ENCODE measurements at places on chromosomes 7 and 10. TPM values are rescaled to one million over a fixed set of nuclear protein-coding genes. Genes with fewer than 3 reads are reported as not detected.

GRCh38 chr10:72889391-72889831, 4.1 kb upstream of the OIT3 start:
- no peak for DNase-seq

- no peak for DNase-seq
These were observed 33.4 kb upstream of the NPVF start for GRCh38 chr7:25261545-25262140.

DNA sequence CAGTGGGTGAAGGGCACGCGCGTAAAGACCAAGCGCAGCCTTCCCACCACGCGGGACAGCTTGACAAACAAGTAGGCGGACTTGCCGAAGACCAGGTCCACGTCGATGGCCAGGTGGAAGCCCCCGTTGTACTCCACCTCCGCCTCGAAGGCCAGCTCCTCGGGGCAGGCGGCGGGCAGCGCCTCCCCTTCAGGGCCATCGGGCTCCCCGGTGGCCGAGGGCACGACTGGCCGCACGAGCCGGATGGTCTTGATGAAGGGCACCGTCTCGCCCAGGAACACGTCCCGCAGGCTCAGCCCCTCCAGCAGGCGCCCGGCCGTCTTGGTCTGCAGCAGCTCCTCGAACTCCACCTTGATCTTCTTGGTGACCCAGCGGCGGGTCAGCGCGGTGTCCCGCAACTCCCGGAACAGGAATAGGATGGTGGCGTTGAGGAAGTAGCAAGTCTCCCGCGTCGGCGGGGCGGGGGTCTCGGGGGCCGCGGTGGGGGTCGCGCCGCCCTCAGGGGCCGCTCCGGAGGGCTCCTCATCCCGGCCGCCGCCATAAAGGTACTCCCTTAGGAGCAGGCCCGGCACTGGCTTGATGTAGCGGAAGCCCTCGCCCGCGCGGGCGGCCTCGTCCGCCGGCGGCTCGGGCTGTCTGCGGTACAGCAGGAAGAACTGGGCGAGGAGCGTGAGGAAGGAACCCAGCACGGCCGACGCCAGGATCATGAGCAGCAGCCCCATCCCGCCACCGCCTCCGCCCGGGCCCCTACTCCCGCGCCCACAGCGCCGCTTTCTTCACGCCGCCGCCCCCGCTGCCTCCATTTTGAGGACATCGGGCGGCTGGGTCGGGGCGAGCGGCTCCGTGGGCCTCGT, 507 bp downstream of the PDZD8 start:
- DNase-seq = peak; percentile 32

Gene CPA2
- not detected for total RNA-seq

Gene AS3MT
- 3.1 TPM for total RNA-seq

Gene KIF11
- 31.0 TPM for total RNA-seq

Data from uterus (tissue), 4 donors.